ENCODE measurements at places on chromosomes 13 and 19.

DNA sequence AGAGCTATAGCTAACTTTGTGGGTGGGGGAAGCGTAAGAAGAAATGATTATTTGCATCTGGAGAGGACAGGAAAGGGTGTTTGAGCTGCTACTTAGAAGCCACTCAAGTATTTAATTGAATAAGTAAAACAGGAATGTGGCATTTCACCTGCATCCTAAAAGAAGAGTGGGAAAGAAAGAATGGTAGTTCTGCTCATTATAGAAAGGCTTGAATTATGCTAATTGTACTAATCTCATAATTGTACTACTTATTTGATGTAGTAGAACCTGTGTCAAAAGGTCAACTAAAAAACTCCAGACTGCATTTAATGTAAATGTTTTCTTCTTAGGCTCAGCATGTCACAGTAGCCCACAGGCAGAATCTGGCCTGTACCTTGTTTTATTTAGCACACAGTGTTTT is 113.6 kb downstream of the RNF17 start:
- no peak for DNase-seq

DNA sequence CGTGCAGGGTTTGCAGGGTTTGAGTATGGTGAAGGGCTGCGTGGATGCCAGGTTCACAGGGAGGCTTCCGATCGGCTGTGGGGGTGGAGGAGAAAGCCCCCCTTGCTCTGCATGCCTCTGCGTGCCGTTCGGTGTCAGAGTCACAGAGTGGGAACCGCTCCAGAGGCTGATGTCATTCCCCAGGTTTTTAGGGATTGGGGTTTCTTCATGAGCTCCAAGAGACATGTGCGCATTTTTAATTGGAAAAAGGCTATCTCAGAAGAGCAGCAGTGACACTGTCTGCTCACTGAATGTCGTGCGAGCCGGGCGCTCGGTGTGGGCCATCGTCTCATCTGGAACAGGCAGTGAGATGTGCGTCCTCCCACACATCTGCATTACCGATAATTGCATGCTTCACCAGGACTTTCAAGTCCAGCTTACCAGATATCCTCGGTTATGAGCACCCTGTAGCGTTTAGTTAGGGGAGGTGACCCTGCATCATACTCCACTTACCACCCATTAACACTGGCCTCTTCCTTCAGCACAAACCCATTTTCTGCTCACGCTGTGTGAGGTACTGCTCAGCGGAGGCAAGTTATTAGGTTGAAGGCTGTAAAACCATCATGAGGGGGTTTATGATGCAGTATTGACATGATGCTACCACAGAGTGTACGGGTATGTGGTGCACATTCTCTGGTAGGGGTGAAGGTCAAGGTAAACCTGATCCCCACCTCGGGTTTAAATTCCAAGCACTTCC is 1.7 kb downstream of the MCF2L start:
- DNase-seq, result no peak

DNA sequence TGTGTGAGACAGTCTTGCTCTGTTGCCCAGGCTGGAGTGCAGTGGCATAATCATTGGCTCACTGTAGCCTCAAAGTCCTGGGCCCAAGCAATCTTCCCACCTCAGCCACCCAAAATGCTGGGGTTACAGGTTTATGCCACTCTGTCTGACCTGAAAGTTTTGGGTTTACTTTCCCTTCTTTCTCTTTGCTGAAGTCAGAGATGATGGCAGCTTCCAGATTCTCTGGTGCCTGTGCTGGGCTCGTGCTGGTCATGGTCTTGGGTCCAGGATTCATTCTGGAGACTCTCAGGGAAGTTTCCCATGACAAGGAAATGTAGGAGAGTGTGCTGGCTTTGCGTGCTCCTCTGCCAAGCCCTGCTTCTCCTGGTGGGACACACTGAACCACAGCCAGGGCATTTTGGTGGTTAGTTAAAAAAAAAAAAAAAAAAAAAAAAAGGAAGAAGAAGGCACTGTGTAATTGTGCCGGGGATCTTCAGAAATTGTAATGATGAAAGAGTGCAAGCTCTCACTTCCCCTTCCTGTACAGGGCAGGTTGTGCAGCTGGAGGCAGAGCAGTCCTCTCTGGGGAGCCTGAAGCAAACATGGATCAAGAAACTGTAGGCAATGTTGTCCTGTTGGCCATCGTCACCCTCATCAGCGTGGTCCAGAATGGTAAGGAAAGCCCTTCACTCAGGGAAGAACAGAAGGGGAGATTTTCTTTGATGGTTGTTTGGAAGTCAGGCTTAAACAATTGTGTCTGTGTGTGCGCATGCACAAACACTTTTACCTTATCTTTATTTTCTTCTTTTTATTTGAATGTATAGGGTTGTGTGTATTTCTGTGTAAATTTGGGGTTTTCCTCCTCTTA is at the start of gene ALOX5AP:
TSS of gene ALOX5AP (plus strand) at position 519 of the 847 bp plus-strand sequence. CDS start at position 582, 63 bp downstream.
- DNase-seq, result no peak

GRCh38 chr19:6761053-6761676 is 6.1 kb downstream of the SH2D3A start:
- DNase-seq, result no peak

- DNase-seq, result no peak
Measured at GRCh38 chr19:38194061-38194701, 29.8 kb downstream of the DPF1 start.

DNA sequence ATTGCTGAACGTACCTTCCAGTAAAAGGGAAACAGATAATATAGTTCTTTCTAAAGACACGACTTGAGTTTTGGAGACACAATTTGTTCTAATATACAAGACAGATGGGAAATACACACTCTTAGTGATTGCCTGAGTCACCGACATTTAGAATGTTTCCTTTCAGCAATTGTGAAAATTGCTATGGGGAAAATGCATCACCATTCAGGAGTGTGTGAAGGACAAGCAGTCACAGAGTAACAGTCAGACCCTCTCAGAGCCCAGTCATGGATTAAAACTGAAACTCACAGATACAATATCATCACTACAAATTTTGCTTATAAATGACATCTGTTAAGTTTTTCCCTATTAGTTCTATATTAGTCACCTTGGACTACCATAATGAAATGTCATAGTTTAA is 286.1 kb downstream of the SPRY2 start:
- no peak for DNase-seq

GRCh38 chr19:46890423-46891170 is 29.8 kb downstream of the ARHGAP35 start:
- no peak for DNase-seq

DNA sequence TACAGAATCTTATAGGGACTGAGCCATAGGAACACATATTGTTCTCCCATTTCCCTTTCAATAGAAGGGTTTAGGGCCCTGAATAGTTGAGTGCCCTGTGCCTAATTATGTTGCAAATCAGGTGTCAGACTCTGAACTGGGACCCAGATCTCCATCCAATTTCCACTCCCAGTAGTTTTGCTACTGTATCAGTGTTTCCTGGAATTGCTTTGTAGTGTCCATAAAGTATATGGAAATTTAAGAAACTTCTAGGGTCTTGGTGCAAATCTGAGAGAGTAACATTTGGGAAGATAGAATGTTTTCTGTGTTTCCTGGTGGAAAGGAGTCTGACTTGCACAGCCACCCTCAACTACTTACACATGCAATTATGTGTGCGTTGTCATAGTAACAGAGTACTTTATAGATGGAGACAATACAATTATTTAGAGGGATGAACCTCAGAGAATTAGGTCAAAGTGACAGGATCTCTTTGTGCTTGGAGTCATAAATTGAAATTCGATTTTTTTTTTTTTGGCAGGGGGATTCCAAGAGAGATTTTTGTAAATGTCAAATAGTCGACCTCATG is 646 bp upstream of the SLC10A2 start:
- DNase-seq, result no peak

GRCh38 chr13:48731001-48731658 is 77.4 kb downstream of the CYSLTR2 start:
- DNase-seq, result no peak

DNA sequence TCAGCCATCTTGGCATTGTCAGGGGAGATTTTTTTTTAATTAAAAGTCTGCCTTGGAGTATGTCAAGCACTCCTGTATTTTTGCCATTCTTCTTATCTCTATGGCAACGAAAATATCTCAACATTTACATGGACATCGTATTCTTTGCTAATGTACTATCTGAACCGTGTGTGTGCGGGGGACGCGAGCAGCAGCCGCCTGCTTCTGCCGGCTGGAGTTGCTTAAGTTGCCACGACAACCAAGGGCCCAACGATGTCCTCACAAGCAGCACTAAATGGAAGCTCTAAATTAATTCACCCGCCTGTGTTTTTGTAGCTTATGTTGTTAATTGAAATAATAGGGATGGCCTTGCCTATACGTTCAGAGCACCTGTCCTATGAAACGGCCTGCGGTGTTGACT is 309.5 kb downstream of the TEX29 start:
- no peak for DNase-seq

GRCh38 chr13:66443926-66444325 is 786.2 kb downstream of the PCDH9 start:
- DNase-seq, result no peak

- DNase-seq, result no peak
Measured at GRCh38 chr19:6020166-6020882, 42.4 kb upstream of the RANBP3 start.

DNA sequence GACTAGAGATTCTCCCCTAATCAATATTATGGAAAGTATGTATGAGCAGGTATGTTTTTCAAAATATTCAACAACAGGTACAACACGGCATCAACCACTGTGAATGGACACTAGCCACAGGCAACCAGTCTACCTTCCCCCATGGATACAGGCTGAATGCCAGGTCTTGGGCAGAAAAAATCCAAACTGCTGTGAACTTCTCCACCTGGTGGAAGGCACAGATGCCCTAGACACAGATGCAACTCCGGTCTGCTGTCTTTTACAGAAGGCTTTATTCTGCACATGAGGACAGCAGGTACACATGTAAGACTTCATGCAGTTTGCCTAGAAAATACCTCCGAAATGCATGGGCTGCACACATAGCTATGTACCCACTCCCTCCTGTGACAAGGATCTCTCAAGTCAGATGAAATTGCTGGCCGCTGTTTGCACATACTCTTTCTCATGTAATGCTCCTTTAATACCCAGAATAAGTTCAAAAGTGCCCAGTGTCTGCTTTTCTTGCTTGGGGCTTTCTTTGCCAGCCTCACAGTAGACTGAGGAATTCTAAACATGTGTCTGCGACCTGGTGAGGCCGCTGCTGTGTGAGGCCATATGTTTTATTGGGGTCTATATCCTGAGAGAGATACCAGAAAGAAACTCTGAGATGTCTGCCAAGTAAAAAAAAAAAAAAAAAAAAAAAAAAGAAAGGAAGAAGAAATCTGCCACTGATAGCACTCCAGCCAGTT is 325.9 kb downstream of the FOXO1 start:
- DNase-seq, result no peak

DNA sequence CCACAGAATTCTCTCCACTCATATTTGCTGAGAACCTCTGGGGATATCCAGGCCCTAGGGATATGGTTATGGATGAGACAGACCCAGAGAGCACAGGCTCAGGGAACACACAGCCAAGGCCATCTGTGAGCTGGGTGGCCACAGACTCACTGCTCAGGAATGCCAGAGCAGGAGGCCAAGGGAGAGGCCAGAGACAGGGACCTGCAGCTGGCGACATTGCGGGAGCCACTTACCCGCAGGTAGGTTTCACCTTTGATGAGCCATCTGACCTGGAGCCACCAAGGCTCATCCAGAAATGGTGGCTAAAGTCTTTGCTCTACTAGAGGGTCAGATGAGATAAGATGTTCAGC is 29.4 kb downstream of the CCNE1 start:
- DNase-seq, result no peak

DNA sequence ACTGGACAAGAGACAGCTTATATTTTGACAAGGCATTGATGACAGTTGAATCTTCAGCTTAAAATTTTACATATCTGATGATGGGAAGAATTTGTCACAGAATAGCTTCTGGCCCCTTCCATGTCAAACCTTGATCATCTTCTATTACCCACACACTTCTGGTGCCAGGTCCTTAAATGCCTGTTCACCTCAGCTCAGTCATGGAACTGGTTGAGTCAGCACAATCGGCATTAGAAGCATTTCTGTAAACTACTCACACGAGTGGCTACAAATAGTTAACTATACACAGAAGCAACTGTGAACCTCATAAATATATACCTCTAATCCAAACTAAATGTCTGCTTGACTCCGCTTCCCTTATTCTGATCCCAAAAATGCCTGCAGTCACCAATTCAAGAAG is 161.2 kb downstream of the FOXO1 start:
- DNase-seq, result no peak

All from activated CD8-positive, alpha-beta memory T cell treated with anti-CD3 and anti-CD28 coated beads for 1 hour (primary cell).